ENCODE measurements at places on chromosomes 1 and 21.

GRCh38 chr1:207962716-207963426 lies 51.9 kb upstream of the CD34 start:
- no peak for DNase-seq

- no peak for DNase-seq
Observed at GRCh38 chr1:97379387-97380075, 541.3 kb downstream of the DPYD start.

GRCh38 chr1:221264848-221265247 lies 385.6 kb downstream of the HLX start:
- DNase-seq: no peak

- DNase-seq: no peak
Observed at GRCh38 chr1:96060621-96061020, 661.0 kb upstream of the PTBP2 start.

- DNase-seq: no peak
Observed at GRCh38 chr21:26397545-26397944, 175.5 kb downstream of the CYYR1 start.

- no peak for DNase-seq
Observed at GRCh38 chr21:20999659-21000058, 1.4 kb downstream of the NCAM2 start.

Data from cortex of kidney (tissue), 1 donor.